ENCODE measurements at places on chromosomes 7 and 10. TPM values are rescaled to one million over a fixed set of nuclear protein-coding genes. Genes with fewer than 3 reads are reported as not detected.

DNA sequence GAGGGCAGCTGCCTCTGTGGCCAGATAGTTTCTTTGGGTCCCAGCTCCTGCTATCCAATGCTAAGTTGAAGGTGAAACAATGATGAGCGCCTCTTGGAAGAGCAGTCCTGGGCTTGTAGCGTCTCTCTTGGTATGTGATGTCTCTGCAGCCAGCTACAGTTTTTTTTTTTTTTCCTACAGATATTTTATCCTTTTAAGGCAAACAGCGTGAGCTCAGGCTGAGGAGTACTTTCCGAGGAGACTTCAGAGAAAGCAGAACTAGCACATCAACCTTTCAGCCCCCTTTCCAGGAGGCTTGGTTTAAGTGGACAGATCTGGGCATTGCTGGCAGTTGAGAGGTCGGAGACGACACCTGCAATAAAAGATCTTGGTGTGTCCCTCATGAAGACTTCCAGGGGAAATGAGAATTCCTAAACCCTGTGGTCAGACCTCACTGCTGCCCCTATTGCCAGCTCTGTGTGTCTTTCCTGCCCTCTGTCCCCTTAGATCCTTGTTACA, 9.1 kb downstream of the PRKG1 start:
- DNase-seq: no peak

GRCh38 chr7:141045126-141045841, 28.6 kb upstream of the TMEM178B start:
- no peak for DNase-seq

GRCh38 chr7:110105307-110105706, 985.6 kb upstream of the LRRN3 start:
- no peak for DNase-seq

Gene SLC26A3
- not detected for total RNA-seq
